ENCODE measurements at places on chromosomes 3 and 15.

DNA sequence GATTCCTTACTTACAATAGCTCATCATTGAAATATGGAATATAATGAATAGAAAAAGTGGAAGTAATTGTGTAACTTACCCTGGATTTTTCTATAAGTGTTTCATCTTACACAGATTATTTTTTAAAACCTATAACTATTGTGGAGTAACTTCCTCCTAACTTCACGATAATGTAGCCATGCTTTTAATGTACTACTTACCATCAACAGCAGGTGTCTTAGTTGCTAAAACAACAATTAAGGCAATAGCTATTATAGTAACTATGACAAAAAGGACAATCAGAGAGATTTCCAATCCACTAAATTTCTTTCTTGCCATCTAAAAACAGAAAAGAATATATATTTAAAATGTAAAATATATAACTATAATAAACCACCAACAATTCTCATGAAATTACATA is 2.6 kb downstream of the SI start:
- no peak for DNase-seq

DNA sequence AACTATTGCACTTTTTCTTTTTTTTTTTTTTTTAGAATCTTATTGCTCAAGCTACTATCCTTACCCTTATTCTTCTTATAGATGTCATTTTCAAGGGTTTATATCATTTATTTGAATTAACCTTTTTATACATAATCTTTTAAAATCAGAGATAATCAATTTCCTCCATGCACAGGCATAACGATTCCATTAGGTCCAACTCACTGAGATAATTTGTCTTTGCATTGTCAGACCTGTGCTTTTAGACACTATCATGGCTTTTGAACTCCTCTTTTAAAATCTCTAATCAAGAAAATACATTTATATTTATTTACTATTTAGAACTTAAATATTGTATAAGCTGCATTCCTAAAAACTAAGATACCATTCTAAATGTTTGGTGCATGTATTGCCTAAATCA is 1454.9 kb downstream of the ZPLD1 start:
- DNase-seq: no peak

GRCh38 chr3:185729337-185730055 is 95.3 kb downstream of the IGF2BP2 start:
- DNase-seq: no peak

DNA sequence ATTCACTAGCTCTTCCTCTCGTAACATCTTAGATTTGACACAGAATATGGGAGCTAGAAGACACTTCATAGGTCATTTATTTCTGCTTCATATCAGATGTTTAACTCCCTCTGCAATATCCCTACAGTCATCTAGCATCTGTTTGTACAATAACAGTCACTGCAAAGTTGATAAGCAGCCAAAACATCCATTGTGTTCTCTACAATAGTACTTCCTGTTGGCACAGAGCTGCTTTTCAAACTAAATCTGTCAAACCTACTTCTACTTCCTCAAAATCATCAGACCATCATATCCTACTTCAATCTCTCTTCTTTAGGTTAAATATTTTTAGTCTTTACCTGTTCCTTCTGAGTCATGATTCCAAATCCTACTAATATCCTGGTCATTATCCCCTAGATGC is 233.2 kb downstream of the FGF12 start:
- DNase-seq: no peak

GRCh38 chr15:101579631-101580163 is 72.5 kb downstream of the TM2D3 start:
- no peak for DNase-seq

DNA sequence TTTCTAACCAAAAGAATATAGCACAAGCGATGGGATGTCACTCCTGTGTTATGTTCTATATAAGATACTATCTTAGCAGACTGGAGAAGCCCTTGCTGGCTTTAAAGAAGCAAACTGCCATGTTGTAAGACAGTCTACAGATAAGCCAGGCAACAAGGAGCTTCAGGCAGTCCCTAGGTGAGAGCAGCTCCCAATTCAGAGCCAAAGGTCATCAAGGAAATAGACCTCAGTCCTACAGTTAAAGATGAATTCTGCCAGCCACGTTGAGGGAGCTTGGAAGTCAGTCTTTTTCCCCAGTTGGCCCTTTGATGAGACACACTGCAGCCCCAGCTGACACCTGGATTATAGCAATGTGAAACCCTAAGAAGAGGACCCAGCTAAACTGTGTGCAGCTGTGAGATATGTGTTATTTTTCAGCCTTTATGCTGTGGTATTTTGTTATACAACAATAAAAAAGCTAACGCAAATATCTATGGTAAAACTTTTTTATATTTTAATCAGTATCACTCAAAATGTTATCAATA is 102.5 kb upstream of the AKAP13 start:
- DNase-seq: no peak

- no peak for DNase-seq
These were observed 113.1 kb downstream of the POLR2M start for GRCh38 chr15:57819646-57820045.

DNA sequence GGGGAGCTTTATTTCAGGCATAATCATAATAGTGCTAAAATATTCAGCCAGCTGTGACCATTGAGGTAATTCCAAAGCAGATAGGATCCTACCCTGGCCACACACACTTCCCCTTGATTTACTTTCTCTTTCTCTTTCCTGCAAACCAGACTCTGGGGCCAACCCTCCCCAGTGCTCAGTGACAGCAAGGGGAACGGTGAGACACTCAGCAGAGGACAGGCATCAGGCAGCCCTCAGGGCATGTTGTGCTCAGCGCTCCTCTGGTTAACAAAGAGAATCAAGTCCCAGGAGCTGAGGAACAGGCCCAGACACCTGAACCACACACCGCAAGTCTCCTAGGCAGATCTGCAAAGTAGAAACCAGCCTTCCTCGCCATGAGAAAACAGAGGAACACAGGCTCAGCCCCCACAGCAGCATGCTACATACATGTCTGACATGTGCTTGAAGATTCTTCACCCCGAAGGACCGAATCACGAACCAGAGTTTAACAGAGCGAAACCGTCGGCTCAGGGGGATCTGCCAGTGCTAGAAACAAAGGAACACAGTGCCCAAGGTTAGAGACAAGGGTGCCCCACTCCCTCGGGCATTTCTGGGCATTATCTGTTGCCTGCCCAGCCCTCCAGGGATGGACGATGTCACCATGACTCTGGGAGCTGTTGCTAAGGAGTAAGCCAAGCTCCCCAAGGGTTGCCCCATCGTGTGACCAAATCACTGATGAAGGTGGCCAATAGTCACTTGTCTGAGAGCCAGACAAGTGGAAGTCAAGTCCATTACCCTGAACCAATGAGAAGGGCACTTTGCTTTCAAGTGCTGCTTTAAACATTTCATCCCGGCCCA is 17.5 kb downstream of the HDC start:
- DNase-seq: no peak

DNA sequence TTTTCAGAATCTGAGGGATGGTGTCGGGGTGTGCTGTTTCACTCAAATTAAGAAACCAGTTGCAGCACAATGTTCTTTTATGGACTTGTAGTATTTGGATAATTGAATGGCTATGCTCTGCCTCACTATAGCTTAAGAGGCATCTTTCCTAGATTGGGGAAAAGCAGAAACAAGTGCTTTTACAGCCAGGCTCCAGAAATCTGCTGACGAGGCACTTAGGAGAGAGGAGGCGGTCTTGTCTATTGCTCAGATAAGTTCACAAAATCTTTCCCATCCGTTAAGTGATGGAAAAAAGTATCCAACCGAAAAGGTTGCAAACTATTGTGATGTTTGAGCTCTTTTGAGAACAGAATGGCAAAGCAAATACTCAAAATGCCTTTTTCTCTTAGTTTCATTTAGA is 336.1 kb upstream of the RARB start:
- DNase-seq: no peak

DNA sequence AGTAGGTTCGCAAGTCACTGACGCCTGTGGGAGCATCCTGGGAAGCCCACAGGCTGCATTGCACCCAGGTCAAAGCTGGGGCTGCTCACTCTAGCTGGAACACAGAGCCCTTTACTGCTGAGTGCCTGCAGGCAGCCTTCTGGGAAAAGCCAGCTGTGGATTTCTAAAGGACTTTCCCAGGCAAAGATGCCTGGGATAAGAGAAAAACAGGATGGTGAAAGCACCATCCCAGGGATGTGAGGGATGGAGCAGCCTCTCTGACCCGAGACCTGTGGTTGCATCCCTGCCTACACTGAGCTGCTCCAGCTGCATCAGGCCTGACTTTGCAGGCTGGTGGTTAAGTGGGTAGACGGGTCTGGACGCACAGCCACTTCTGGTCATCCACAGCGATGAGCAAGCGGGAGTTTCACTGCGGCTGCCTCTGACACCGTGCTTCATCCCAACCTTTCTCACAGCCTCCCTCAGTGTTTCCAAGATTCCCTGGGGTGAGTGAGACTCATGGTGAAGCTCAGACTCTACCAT is 52.5 kb upstream of the AMOTL2 start:
- no peak for DNase-seq

GRCh38 chr15:82126346-82126745 is 80.5 kb upstream of the MEX3B start:
- no peak for DNase-seq

DNA sequence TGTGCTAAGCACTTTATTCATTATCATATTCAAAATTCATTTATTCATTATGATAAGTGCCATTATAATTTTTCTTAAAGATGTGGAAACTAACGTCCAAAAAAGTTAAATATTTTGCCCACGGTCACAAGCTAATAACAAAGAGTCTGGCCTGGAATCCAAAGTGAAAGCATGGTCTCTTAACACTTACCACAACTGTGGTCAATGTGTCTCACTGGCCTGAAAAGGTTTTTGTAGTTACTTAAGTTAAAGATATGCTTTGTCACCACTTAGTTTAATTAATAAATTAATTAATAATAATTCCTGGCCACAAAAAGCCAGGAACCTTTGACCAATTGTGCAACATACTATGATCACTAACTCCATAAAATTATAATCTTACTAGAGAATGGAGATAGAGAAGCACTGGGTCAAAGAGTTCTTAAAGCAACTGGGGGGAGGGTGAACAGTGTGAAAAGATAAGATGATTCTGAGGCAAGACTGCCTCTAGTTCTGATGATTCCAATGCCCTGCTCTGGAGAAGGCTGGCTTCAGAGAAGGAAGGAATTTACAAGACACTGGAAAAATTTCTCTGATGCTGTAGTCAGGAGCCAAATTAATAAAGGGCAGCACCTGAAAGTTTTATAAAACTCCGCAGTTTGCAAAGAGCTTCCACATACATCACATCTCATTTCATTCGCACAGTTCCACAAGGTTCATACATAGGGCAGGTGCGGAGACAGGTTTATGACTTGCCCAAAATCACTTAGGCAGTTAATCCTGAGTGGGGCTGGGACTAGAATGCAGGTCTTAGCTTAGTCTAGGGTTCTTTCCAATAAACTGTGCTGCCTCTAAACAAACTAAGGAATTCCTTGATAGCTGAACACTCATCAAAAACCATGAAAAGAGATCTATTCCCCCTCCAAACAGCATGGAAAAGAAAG is 32.5 kb downstream of the NPTN start:
- no peak for DNase-seq

DNA sequence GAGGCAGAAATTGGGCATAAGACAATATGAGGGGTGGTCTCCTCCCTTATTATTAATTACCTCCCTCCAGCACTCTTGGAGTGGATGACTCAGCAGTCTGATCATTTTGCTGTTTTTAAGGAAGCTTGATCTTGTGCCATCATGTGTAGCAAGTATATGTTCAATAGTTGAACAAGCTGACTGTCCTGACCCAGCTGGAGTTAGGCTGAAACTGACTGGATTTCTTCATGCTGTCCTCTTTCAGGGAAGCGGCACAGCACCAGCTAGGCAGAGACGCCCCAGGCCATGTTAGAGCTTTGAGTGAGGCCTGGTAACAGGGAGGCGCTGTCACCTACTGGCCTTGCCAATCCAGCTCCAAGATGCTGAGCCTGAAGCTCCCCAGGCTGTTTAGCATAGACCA is 54.4 kb upstream of the KIF23 start:
- no peak for DNase-seq

DNA sequence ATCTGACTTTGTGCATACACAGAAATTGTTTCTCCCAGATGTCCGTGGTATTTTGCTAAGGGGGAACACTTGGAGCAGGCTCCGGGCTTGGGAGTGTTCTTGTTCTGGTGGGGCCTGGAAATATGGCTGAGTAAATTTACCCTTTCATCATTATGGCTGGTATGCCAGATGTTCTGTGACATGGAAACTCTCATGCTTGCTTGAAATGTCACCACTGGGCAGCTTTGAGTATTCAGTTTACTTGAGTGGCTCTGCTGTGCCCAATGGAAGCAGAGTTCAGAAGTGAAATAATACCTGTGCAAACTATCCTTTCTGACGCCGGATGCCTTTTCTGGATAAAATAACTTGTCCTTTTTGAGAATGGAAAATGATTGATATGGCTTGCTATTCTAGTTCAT is 283.6 kb upstream of the TPM1 start:
- DNase-seq: no peak

Data from stimulated activated CD8-positive, alpha-beta memory T cell treated with anti-CD3 and anti-CD28 coated beads, Interleukin-7, amount 100 ng/mL, for 1 hour (primary cell).